ENCODE measurements at places on chromosomes 7 and 10. TPM values are rescaled to one million over a fixed set of nuclear protein-coding genes. Genes with fewer than 3 reads are reported as not detected.
A peak's percentile ranks its signal among the peaks of the same experiment; 100 is the strongest.

GRCh38 chr10:98115031-98115787 is 19.2 kb upstream of the R3HCC1L start:
- DNase-seq = no peak
- H3K4me3 ChIP-seq = no peak overlapping the region
- peaks cover 21% of the 10 kb centered on the region for H3K27me3 ChIP-seq
- no peak overlapping the region for H3K27ac ChIP-seq
- no peaks in the 10 kb centered on the region for H3K36me3 ChIP-seq
- no peaks in the 10 kb centered on the region for H3K4me1 ChIP-seq

Gene CACNB2
- polyA plus RNA-seq = 0.05 TPM

DNA sequence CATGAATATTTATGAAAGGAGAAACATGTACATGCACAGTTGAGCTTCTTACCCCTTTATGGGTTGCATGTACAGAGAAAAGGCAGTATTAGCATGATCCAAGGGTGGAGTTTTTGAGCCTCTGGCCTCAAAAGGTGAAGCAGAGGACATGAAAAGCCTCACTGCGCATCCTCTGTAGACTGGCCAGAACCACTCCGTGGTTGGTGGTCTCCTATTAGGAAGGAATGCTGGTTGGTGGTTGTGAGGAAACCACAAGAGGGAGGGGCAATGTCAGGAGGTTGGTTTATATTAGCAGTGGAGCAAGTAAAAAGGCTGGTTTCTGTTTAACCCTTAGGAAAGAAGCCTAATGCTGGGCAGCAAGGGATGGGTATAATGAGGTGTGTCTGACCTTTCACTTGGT is 37.5 kb downstream of the AHCYL2 start:
- no peak for DNase-seq
- H3K4me3 ChIP-seq = no peak overlapping the region
- H3K36me3 ChIP-seq = no peaks in the 10 kb centered on the region

DNA sequence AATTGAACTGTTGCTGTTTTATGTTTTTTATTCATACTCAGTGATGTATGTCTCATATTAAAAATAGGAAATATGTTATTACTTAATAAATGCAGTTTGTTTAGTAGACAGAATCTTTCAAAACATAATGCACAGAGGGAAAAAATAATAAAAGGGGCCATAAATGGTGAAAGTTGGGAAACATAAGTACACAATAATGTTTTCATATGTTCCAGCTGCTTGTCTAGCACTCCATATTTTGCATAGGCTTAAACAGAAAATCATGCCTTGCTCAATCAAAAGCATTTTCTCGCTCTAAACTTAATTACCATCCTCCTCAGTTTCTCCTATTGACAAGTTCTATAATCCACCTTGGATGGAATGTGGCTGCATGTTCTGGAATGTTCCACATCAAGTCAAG is 333.2 kb downstream of the PLXNA4 start:
- H3K4me3 ChIP-seq = no peak overlapping the region
- DNase-seq = no peak
- H3K36me3 ChIP-seq = no peaks in the 10 kb centered on the region

DNA sequence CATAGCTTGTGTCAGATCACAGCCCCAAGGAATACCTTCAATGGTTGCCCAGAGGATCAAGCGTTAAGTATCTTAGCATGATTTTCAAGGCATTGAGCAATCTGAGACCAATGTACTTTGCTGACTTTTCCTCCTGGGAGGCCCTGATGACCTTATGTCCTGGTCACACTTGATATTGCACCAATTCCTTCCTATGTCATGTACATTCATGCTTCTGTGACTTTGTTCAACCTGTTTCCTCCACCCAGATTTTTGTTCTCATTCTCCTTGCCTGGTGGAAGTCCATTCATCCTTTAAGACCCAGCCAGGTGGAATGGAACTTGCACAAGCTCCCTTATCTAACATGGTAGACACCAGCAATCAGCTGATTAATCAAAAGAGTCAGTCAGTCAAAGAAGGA is 160.8 kb downstream of the PFKFB3 start:
- H3K4me1 ChIP-seq = peaks cover 6% of the 10 kb centered on the region
- no peaks in the 10 kb centered on the region for H3K27me3 ChIP-seq
- H3K36me3 ChIP-seq = no peaks in the 10 kb centered on the region
- peak; percentile 64 for DNase-seq
- H3K27ac ChIP-seq = no peak overlapping the region

DNA sequence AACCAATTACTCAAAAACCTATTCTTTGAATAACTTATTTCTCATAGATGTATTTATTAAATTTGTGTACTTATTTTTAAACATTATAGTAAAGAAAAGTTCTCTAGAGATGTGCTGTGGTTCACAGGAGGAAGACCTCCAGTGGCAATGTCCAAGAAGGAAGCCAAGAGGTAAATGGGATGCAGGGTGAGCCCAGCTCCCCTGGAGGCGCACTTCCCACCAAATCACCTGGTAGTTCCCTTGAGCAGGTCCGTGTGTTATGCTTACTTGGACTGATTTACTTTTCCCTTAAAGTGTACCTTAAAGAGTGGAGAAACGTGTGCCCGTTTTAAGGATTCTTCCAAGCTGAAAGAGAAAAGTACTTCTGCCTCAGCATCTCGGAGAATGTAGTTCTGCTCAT is 55.3 kb downstream of the PAXIP1 start:
- peaks cover 96% of the 10 kb centered on the region for H3K36me3 ChIP-seq
- no peaks in the 10 kb centered on the region for H3K27me3 ChIP-seq
- H3K4me1 ChIP-seq = no peaks in the 10 kb centered on the region
- no peak overlapping the region for H3K27ac ChIP-seq
